ENCODE measurements at places on chromosomes 1 and 21.

- no peak for DNase-seq
These were observed 271.3 kb downstream of the DNM3 start for GRCh38 chr1:172112576-172112975.

DNA sequence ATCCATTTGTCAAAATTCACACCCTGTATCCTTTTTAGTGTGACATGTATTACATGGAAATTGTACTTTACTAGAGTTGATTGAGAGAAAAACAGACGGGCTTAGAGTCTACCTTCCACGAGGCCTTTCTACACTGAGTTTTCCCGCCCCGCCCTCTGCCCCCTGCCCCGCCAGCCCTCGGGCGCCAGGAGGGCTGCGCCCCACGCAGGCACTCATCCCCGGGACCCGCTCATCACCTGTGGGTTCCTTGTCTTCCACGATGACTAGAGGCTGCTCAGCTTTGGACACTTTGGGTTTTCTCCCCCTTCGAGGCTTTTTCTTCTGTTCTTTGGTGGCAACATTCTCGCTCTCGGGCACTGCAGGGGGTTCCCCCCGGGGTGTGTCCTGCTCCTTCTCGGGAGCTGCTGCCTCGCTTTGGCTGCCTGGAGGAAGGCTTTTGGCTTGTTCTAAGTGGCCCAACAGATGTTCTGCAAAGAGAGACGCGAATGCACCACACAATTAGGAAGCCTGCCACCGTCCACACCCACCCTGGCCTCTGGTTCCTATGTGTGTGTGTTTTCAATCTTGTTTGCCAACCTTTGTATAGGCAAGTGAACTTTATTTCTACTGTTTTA, 39.6 kb downstream of the PRDM15 start:
- DNase-seq = no peak

DNA sequence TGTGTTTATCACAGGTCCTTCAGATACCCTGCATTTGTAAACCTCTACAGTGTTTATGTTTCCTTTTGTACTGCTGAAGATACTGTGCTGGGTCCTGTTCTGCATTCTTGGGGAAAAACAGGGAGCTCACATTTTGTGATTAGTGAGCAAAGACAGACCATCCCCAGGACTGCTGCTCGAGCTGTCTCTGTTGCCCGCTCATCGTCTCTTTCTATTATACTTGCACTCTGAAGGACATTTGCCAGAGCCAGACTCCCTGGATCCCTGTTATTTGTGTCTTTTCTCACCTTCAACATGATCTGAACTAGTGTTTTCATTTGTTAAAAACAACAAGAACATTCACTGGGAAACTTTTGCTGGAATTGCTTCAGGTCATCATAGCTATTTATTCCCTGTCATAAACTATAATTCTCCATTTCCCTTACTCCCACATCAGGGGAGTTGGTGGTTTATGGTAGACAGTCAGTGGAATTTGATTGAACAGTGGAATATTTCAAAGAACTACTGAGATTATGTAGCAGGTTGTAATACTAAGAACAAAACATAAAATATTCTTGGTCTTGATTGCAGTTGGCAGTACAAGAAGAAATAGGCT, 53.0 kb downstream of the PRRX1 start:
- no peak for DNase-seq

- DNase-seq = no peak
These were observed 77.6 kb downstream of the POU2F1 start for GRCh38 chr1:167298325-167298724.

DNA sequence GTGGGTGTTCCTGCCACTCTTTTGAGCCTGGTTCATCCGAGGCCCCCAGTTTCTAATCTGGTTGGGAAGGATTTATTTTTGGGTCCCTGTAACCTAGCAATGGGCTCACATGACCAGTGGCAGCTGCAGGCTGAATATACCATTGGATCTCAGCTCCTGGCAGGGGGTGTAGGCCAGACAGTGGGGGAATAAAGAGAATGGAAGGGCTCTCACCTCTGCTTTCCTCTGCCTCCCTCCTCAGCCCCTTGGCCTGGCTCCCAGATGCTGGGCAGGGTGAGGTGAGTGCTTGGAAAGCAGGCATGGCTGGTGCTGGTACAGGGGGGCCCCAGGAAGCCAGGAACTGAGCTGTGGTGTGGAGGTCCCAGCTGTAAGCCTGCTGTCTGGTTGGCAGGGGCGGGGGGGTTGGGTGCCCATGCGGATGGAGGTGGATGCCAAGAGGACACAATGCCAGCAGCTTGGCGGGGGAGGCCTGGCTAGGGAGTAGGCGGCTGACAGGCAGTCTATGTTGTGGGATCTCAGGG, 3.6 kb upstream of the GPR61 start:
- no peak for DNase-seq

- no peak for DNase-seq
These were observed 11.7 kb downstream of the HMGN2 start for GRCh38 chr1:26483980-26484379.

DNA sequence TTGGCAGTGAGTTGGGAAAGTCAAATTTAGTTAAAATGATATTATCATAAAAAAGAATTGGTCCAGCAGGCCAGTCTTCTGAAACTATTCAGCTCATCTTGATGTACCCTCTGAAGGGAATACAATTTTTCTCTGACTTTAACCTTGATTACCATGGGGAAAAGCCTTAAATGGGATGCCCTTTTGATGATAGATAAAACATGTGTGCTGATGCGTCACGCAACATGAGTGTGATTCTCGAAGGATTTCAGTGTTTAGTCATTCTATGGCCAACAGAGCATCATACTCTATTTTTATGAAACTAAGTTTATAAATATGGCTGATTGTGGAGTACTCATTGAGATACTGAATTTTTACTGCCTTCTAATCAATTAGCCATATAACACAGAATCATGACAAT, 171.5 kb downstream of the ZNF281 start:
- DNase-seq = no peak

DNA sequence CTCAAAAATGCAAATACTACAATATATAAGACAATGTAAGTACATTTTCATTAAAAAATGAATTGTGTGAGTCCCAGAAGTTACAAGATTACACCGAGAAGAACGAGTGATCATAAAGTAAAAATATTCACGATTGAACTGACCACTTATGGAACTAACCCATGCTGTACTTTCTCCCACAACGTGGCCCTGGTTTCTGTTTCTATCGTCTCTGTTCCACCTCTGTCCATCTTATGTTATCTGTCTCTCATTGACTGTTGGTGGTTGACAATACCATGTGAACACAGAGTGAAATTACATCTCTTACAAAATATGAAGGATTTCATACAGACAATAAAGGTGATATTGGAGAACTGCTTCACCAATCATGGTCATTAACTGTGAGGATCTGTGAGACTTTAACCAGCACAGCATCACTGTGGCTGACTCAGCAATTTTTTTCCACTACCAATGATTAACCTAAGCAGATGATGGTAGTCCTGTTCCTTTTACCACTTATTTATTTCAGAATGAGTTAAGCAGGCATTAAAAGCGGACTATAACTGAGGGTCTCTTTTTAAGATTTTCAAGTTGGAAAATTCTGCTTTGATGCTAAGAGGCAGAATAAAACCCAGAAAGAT, 165.1 kb downstream of the TGFB2 start:
- no peak for DNase-seq

DNA sequence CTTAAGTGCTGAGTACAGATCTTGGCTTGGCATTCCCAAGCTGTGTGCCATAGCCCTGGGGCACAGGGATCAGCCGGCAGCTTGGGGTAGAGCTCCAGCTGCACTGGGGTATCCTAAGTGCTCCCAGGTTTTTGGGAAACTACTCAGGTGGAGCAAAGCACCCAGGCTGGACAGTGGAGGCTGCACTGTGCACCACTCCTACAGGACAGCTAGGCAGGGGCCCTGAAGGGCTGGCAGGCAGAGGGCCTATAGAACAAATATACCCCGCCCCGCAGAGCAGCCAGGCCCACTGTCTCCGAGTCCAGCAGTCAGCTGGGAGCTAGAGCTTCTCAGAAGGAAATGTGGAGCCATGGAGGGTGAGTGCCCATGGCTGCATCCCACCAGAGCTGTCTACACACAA, 691.7 kb upstream of the ADGRL2 start:
- no peak for DNase-seq

- DNase-seq = no peak
These were observed 294.1 kb upstream of the VAMP3 start for GRCh38 chr1:7476861-7477547.

DNA sequence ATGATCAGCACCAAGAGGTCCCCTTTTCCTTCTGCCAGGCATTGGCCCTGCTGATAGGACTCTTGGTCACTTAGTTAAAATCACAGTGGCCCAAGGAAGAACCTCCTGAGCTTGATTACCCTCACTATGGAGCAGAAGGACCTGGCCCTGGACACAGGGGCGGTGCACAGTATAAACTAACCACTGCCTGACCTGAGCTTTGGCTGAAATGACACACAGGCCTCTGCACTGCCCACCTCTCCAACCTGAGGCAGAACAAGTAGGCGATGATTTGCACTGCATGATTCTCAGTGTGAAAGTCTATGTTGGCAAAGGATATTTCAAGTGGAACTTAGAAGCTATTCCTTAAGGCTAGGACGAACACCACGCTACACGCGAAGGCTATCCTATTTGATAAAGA, 48.5 kb downstream of the CAPN2 start:
- no peak for DNase-seq

DNA sequence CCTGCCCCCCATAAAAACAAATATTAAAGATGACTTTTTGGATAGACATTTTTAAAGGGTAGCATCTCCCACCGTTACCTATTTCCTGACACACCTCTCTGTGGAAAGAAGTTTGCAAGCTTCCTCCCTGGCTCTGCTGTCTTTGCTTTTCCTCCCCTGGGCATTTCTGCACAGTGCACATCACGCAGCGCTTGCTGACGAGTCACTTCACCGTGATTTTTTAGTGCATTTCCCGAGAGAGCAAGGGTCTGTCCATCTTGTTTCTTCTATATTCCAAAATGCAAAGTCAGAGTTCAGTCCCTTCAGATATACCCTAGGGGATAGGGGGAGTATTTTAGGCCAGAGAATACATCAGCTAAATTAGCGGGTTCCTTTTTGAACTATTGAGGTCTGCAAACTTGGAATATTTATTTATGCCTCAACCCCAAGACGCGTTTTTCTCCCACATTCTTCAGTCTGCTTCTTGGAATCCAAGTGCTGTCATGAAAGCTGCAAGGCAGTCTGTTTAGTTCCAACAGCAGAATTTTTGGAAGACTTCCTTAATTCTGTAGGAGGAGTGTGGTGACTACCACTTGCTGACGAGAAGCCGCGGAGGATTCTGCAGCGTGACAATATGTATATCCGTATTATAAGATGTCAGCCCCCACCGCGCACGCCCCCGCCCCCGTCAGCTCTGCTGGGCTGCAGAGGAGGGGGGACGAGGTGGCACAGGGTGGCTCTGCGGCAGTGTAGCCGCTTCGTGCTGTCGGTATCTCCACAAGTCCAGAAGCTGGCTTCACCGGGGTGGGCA, 22.4 kb downstream of the SMYD2 start:
- DNase-seq = no peak

DNA sequence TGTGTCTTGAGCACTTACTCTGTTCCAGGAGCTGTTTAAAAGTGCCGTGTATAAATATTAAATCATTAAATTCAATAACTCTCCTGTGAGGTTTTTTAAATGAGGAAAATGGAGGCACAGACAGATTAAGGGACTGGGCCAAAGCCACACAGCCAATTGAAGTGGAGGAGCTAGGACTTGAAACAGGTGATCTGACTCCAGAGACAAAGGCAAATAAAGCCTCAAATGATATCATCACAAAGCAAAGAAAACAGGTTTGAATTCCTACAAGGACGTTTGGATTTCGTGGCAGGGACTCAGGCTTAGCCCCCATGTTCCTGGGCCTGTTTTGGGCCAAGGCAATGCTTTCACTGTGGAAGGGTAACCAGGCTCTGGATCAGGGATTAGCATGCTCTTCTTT, 45.2 kb upstream of the DMBX1 start:
- DNase-seq = no peak

- DNase-seq = no peak
These were observed 1.9 kb downstream of the EIF4G3 start for GRCh38 chr1:21174654-21175323.

DNA sequence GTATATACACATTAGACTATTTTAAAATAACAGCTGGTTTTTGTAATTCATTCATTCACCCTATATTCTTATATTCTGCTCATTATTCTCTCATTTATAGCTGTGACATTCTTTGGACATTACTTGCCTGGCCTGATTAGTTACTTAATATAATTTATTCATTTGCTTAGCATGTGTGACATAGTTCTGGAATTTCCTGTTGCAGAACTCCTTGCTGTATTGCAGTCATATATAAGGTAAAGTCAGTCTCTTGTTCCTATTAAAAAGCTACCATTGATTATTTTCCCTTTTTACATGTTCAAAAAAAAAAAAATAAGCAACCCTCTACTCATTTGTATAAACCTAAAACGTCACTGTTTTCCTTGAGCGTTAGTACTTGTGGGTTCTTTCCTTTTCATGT, 23.9 kb downstream of the GNAT2 start:
- no peak for DNase-seq

DNA sequence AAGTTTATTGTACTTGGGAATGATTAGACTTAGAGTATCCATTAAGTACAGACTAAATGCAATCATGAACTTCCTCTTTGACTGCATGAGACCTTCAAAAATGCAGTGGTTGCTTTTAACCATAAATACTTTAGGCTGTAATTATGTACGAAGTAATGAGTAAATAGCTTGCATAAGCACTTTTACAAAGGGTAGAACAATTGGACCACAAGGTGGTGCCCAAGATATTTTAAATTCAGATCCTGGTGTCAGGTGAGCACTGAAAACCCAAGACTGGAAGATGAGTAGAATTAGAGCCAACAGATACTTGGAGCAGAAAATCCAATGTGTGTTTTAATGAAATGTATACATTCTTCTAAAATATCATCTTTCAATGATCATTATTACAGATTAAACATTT, 43.4 kb upstream of the RHOU start:
- DNase-seq = no peak

DNA sequence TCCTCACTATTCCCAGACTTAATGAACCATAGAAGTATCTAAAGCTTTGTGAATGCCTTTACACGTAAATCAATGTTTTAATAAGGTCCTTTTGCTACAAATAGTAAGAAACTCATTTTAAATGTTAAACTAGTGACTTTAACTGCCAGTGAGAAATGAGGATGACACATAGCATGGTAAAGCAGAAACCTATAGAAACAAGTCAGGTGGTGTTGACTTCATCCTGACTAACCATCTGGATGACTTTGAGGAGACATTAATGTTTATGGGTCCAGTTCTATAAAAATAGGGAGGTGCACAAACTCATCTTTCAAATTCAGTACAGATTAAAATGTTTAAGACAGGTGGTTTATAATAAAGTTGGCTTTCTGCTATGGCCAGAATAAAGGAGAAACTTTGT, 85.4 kb downstream of the COLGALT2 start:
- DNase-seq = no peak

DNA sequence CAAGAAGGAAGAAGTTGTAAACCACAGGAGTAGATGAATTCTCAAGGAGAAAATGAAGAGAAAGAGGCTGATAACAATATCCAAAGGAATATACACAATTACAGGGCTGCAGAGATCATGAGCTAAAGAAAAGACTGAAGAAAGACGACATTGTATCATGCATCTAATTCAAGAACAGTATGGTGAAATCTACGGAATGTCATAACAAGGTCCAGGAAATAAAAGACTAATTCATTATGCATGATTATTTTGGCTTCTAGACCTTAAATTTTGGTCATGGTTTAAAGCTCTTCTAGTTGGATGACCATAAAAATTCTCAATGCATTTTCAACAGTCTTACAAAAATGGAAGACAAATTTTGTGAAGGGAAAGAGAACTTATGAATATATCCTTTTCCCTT, 71.7 kb downstream of the SH3GLB1 start:
- DNase-seq = no peak

Measured in CD4-positive, alpha-beta T cell (primary cell).